ENCODE measurements at places on chromosomes 1 and 21.

DNA sequence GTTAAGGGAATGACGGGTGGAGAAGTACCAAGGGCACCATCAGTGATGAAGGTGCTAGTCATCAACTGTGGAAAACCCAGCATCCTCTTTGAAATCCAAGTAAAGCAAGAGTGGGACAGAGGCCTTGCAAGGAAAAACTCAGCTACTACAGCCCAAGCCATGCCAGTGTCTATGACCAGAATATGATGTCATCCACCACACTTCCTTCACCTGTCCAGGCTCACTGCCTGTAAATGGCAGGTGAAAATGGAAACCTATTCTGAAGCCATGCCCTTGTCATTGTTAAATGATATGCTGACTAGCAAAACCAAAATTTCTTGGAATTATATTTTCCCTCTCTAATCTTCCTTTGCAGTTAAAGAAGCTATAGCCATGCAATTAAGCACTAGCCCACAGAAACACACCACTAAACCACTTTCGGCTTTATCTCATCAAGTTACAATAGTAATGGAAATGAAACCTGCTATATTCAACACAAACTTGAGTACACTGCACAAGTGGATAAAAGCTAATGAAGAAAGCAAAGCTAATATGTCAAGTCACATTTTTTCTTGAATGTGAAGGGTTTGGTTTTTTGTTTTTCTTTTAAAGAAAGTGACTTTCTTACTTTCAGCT, 96.3 kb upstream of the RALGPS2 start:
- DNase-seq: no peak

DNA sequence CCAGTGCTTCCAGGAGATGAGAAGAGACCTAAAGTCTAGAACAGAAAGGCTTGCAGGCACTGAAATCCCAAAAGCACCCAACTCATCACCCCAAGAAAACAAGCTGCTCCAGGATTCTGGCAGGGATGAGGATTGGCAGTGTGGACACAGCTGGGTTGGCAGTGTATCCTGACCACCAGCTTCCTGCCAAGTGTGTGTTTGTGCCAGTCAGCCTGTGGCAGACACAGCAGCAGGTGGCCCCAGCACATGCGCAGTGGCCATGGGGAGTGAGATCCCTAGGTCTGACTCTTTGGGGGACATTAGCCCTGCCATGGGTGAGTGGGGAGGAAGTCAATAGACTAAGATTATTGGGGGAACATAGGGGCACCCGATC, 8.7 kb upstream of the SNAPIN start:
- DNase-seq: no peak

- DNase-seq: no peak
These were observed 16.4 kb upstream of the ATP1A1 start for GRCh38 chr1:116356673-116357072.

GRCh38 chr1:12433323-12434053, 184.5 kb downstream of the DHRS3 start:
- DNase-seq: no peak

DNA sequence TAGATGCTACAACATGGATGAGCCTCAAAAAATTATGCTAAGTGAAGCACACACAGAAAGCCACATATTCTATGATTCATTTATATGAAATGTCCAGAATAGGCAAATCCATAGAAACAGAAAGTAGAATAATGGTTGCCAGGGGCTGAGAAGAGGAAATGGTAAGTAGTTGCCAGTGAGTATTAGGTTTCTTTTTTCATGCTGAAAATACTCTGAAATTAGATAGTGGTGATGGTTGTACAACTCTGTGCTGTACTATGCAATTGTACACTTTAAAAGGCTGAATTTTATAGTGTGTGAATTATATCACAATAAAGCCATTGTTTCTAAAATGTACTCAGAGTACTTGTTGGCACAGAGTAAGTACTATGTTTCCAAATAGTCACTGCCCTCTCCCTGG, 15.5 kb upstream of the GFI1 start:
- no peak for DNase-seq

DNA sequence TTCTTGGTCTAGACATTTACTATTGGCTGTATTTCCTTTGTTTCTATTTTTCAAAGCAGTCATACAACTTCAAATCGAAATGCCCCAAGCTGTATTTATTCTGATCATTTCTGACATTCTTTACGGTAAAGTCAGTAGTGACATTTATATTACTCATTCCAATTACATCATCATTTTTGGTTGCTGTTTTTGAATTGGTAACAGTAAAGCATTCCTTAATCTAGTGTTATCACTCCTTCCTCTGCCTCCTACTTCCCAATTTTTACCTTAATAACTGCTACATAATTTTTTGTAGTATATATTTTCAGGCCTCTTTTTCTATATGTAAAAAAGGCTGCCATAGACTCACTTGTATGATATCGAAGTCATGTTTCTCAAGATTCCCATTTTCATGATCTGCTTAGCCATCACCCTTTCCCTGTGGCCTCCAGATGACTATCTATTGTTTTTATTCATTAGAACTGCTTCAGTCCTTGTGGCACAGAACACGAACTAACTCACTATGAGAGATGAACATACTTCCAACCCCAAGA, 167.2 kb downstream of the RUNX1 start:
- DNase-seq: no peak

DNA sequence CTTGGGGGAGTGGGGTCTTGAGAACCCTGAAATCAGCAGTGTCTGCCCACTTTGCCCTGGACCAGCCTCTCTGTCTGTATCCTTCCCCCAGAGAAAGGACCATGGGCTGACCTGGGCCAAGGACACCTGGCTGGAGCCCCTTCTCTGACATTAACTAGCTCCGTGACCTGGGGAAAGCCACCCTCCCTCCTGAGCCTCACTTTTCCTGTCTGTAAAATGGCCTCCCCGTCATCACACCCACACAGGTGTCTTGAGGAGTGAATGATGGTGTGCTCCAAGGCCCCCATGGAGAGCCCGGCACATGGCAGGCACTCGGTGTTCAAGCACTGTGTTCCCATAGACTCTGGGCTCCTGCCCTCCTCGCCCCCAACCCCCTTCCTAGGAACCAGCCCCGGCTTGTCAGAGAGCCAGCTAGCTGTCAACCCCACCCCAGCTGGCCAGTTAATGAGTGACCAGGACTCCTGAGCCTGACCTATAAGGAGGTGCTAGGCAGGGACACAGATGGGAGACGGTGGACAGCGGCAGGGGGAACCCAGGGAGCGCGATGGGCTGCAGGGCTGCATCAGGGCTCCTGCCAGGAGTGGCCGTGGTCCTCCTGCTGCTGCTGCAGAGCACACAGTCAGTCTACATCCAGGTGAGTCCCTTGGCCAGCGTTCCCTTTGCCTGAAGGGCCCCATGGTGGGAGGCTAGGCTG, at the start of gene GUCA2B:
Gene GUCA2B (plus strand): TSS at position 504 of the 694 bp plus-strand sequence. CDS start 41 bp downstream, at position 545.
- no peak for DNase-seq

DNA sequence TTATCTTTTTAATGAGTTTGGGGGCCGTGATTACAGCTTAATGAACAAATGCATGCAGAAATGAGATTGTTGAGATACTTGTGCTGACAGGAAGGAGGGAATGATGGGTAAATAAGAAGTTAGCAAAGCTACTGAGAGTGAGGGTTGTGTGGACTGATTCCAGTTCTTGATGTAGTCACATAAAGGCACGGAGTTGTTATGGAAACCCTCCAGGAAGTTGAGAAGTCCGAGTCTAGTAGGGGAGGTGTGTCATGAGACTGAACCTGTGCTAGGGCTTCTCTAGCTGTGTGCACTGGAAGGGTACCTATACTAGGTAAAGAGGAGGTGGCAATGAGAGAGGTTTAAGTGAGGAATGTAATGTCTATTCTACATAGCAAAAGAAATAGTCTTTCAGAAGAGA, 475.7 kb downstream of the USP25 start:
- DNase-seq: no peak

DNA sequence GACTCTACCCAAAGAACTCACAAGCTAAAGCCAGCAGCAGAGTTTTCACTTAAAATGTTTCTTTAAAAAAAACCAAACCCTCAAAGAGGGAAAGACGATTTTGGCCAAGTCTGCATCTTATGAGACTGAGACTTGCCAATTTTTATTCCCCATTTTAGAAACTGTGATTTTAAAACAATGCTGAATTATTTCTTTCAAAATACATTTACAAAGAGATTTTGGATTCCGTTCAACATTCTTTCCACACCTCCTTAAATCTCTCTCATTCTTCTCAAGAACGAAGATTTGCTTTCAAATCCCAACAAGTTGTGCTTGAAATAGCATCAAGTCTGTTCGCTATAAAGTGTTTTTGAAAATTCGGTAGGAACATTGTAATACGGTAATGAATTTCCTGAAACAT, 133.9 kb upstream of the VANGL1 start:
- DNase-seq: no peak

DNA sequence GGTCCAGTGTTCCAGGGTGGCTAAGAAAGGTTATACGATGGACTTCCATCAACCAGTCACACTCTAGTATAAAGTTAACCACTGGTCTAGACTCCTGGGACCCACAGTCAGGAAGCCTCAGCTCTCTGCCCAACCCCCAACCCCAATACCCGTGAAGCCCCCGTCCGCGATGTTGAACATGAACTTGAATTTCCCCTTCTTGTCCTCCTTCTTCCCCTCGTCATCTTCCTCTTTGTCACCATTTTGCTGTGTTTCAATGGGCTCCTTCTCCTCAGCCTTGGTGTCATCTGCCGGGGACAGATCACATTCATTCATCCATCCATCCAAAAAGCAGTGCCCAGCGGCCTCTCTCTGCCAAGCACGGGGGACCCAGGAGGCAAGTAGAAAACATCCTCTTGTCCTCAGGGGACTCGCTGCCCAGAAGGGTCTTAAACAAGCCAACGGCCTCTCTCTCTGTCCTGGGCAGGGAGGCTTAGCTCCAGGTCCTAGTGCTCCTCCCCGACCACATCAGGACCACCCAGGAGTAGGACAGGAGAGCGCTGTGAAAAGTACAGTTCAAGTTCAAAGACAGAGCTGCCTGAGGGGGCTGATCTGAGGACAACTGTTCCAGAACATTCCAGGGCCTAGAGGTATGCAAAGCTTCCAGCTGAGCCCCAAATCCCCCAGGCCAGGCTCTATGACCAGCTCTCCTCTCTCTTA, 66.5 kb downstream of the KCNAB2 start:
- DNase-seq: no peak

GRCh38 chr21:28253338-28253737, 739.3 kb downstream of the LTN1 start:
- DNase-seq: no peak

DNA sequence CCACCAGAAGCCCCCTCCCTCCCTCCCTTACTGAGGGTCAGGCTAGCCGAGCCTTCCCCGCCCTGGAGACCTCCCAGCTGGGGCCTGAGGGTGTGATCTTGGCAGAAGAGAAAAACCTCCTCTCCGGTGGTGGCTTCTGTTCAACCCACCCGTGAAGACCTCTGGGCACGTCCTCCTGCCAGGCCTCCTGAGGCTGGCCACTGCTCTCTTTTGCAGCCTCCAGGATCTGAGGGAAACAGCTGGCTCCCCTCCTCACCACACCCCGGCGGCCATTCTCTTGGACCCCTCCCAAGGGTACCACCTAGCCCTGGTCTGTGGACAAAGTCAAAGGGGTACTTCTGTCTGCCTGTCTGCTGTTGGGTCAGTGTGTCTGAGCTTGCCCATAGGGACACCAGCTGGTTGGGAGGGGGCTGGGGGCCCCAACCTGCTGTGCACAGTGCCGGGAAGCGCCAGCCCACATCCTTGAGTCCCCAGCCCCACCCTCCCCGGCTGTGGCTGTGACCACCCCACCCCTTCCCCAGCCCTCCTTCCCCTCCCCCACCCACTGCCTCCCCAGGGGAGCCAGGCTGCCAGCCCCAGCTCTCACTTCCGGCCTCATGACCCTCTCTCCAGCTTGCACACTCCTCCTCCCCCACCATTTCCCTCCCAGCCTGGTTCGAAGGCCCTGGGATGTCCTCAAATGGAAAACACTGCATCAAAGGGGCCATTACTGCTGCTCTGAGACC, 48.1 kb downstream of the AHDC1 start:
- no peak for DNase-seq

DNA sequence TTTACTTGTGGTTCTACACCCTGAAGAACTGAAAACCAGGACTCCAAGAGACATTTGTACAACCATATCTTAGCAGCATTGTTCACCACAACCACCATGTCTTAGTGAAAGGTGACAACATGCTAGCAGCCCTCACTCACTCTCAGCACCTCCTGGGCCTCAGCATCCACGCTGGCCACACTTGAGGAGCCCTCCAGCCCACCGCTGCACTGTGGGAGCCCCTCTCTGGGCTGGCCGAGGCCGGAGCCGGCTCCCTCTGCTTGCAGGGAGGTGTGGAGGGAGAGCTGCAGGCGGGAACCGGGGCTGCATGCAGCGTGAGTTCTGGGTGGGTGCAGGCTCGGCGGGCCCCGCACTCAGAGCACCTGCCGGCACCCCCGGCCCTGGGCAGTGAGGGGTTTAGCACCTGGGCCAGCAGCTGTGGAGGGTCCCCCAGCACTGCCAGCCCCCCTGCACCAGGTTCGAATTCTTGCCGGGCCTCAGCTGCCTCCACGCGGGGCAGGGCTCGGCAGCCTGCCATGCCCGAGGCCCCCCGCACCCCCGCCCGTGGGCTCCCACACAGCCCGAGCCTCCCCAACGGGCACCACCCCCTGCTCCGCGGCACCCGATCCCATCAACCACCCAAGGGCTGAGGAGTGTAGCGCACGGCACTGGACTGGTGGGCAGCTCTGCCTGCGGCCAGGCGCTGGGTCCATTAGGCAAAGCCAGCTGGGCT, 9.2 kb downstream of the C1orf159 start:
- DNase-seq: no peak

GRCh38 chr1:3676581-3677470, 24.5 kb downstream of the TP73 start:
- no peak for DNase-seq

GRCh38 chr1:112509005-112509659, 367 bp downstream of the WNT2B start:
- DNase-seq: no peak

- no peak for DNase-seq
These were observed 631.0 kb upstream of the PKN2 start for GRCh38 chr1:88053065-88053464.

GRCh38 chr1:38507563-38507962, 352.0 kb downstream of the RRAGC start:
- no peak for DNase-seq

- no peak for DNase-seq
These were observed 93.9 kb downstream of the ATP1A1 start for GRCh38 chr1:116466810-116467557.

DNA sequence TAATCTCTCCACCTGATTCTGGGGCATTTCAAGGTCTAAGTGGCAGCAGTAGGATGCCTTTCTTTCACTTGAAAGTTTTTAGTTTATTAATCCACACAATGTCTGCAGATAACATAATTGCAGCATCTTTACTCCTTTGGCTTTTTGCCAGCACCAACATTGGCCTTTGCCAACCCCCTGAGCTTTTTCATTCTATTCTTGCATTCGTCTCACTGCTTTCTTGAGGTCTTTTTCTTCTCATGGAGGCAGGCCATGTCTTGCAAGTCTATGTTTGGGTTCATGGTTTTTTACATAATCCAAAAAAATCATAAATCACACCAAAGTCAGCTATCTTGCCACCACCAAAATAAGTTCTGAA, 30.4 kb upstream of the COG2 start:
- no peak for DNase-seq

DNA sequence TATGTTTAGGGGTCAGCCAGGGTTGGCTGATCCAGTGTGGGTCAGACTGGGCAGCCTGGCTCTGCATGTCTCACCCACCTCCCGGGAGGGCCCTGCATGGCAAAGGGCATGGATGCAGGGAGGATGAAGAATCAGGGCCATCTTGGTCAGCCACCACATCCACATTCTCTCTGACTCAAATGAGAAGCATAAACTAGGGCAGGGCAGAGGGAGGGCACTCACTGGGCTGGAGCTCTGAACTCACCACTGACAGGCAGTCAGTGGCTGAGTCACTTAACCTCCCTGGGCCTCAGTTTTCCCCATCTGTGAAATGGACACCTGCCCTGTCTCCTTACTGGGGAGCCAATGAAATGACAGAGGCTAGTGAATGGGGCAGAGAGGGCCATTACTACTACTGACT, 4.3 kb upstream of the CELA2A start:
- DNase-seq: no peak

Measured in NCI-H1930 (cell line).